ENCODE measurements at places on chromosomes 3 and 15.

DNA sequence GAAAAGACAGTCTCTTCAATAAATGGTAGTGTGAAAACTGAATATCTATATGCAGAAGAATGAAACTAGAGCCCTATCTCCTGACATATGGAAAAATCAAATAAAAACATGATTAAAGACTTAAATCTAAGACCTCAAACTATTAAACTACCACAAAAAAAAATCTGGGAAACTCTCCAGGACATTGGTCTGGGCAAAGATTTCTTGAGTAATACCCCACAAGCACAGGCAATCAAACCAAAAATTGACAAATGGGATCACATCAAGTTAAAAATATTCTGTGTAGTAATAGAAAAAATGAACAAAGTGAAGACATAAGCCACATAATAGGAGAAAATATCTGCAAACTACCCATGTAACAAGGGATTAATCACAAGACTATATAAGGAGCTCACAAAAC is 286.4 kb downstream of the TBC1D5 start:
- H3K4me3 ChIP-seq = no peak overlapping the region
- ATAC-seq = no peak
- H3K27ac ChIP-seq = no peak overlapping the region

DNA sequence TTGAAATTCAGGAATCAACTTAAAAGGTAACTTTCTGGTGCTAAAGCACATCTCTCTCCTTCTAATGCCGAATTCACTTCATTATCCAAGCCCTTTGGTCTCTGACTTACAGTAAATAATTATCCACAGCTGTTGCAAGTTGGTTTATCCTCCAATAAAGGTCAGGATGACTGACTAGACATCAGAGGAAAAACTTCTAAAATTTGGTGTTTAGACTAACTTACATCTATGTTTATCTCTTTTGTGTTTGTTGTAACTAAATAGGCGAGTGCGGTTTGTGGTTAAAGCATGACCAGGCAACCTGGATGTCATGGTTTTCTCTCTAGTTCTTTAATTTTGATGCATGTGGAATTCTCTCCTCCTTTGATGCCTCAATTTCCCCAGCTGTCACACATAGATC is 237.4 kb upstream of the LRTM1 start:
- no peak overlapping the region for H3K27ac ChIP-seq
- H3K4me1 ChIP-seq = no peaks in the 10 kb centered on the region
- no peaks in the 10 kb centered on the region for H3K27me3 ChIP-seq

GRCh38 chr3:143977341-143978262 is 6.0 kb downstream of the DIPK2A start:
- H3K27me3 ChIP-seq = no peaks in the 10 kb centered on the region
- peaks cover 59% of the 10 kb centered on the region for H3K4me1 ChIP-seq
- peaks cover 5% of the 10 kb centered on the region for H3K36me3 ChIP-seq
- peak overlapping the region; percentile 62 for H3K27ac ChIP-seq
- peak overlapping the region; percentile 25 for H3K4me3 ChIP-seq

- no peak overlapping the region for H3K4me3 ChIP-seq
- peaks cover 69% of the 10 kb centered on the region for H3K27me3 ChIP-seq
- H3K27ac ChIP-seq = no peak overlapping the region
- H3K4me1 ChIP-seq = peaks cover 4% of the 10 kb centered on the region
- no peak for ATAC-seq
- no peaks in the 10 kb centered on the region for H3K36me3 ChIP-seq
These were observed 6.5 kb downstream of the EPHB3 start for GRCh38 chr3:184567946-184568559.

DNA sequence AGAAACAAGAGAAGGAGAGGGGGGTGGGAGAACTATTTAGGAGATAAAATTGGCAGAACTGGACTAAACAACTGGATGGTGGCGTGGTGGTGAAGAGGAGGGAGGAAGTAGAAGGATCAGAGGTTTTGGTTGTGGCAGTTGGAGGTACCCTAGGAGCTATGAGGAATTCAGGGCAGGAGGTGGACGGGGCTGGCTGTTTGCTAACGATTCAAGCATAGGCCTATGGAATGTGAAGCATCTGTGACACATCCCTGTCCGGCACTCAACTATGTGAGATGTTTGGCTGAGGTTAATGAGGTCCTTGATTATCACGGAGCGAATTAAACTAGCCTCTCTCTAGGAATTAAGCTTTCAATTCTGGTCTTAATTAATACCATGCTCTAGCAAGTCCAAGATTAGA is 13.5 kb downstream of the TARS3 start:
- no peak for ATAC-seq
- H3K27ac ChIP-seq = no peak overlapping the region
- H3K4me1 ChIP-seq = no peaks in the 10 kb centered on the region
- peaks cover 65% of the 10 kb centered on the region for H3K36me3 ChIP-seq
- no peak overlapping the region for H3K4me3 ChIP-seq

GRCh38 chr15:48643776-48644466 is 1.6 kb downstream of the FBN1 start:
- peaks cover 14% of the 10 kb centered on the region for H3K27me3 ChIP-seq
- H3K4me3 ChIP-seq = no peak overlapping the region
- no peak overlapping the region for H3K27ac ChIP-seq
- H3K36me3 ChIP-seq = no peaks in the 10 kb centered on the region

DNA sequence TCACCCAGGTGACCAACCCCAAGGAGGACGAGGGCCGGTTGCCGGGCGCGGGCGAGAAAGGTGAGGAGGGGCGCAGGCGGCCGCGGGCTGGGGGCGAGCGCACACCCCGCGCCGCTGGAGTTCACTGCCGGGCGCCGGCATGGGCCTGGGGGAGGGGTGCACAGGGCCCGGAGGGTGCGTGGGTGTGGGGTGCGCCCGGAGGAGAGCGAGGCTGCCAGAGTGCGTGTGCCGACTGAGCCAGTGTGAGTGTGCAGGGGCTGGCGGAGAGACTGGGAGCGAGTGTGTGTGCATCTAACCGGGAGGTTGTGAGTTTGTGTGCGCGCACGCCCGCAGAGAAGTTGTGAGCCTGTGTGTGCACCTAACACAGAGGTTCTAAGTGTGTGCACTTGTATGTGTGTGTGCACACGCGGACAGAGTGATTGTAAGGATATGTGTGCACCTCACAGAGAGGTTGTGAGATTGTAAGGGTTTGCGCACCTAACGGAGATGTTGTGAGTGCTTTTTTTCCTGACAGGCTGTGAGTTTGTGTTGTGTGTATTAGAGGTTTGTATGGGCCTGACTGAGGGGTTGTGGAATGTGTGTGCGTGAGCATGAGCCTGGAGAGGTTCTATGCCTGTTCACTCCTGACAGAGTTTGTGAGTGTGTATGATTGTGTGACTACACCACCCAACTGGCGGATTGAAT is 681 bp downstream of the CTDSPL start:
- H3K4me3 ChIP-seq = peak overlapping the region; percentile 8
- peaks cover 14% of the 10 kb centered on the region for H3K4me1 ChIP-seq
- peaks cover 42% of the 10 kb centered on the region for H3K27me3 ChIP-seq
- ATAC-seq = peak; percentile 7
